ENCODE measurements at places on chromosomes 7 and 10. TPM values are rescaled to one million over a fixed set of nuclear protein-coding genes. Genes with fewer than 3 reads are reported as not detected.

VSIR gene
- total RNA-seq, result 19.2 TPM

PLAC9 gene
- total RNA-seq, result 60.6 TPM

ADIRF gene
- total RNA-seq, result 197 TPM

GRM3 gene
- total RNA-seq, result not detected

HOXA2 gene
- total RNA-seq, result 0.43 TPM

BMPER gene
- total RNA-seq, result 7.4 TPM

ASB10 gene
- not detected for total RNA-seq

RPEL1 gene
- total RNA-seq, result under 0.01 TPM

UCN3 gene
- not detected for total RNA-seq

PGAM2 gene
- total RNA-seq, result 0.09 TPM

SLF2 gene
- total RNA-seq, result 28.2 TPM

TSPAN13 gene
- total RNA-seq, result 1.8 TPM

FERD3L gene
- total RNA-seq, result not detected

Measured in bronchial smooth muscle cell (primary cell).